ENCODE measurements at places on chromosomes 3 and 15.

GRCh38 chr3:195583831-195584542 is at the start of gene APOD:
TSS of gene APOD (minus strand) at chr3:195583940. CDS start at chr3:195579461, 4,479 bp downstream.
- DNase-seq, result no peak

DNA sequence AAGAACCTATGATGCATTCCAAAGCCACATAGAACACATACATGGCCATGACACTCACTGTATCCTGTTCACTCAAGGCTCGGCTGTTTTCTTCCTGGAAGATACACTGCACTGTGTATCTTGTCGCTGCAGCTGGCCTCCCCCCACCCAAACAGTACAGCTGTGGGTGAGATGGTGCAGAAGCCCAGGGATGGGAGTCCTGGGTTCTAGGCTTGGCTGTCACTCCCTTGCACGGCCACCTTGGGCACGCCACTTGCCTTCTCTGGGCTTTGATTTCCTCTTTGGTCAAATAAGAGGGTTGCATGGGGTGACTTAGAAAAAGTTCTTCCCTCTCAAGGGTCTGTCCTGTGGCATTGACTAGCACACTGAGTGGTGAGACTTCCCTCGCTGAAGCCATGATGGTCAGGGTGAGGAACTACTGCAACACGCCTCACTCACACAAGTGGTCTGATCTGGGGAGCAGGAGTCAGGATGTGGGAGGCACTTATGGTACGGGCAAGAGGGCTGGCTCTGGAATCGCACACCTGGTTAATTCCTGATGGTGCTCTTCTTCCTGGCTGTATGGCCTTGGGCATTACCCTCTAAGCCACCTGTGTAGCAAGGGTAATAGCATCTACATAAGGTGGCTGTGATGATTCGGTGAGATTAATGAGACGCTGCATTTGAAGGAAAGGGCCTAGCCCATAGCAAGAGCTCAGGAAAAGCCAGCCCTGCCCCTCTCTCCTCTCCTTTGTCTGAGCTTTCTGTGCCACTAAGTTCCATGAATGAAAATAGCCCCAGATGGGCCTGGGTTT is 44.0 kb downstream of the ANP32A start:
- no peak for DNase-seq

GRCh38 chr3:25781145-25781757 is 2.0 kb downstream of the NGLY1 start:
- no peak for DNase-seq

- peak; percentile 71 for DNase-seq
These were observed 32.6 kb downstream of the SEMA7A start for GRCh38 chr15:74400915-74401757.

DNA sequence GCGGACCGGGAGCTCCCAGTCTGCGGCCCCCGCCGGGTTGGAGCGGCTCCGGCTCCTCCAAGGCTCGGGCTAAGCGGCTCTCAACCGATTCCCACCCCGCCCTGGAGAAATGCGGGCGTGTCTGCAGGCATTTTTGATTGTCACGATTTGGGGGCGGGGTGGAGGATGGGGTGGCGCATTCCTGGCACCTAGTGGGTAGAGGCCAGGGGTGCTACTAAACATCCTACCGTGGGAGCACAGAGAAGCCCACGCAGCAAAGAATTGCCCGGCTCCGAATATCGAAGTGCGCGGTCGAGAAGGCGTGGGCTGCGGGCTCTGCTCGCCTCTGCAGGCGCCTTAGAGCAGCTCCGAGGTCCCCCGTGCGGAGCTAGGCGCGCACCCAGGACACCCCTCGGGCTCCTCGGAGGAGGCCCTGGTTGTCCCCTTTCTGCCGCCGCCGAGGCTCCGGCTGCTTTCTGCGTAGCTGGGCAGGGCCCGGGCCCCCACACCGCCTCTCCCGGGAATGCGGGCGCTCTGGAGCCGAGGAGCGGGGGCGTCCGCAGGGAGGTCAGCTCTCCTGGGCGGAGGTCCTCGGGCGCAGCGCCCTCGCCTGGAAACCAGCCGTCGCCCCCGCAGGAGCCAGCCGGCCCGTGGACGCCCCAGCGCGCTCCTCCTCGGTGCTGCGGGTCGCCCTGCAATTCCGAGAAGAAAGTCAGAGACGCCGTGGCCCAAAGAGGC is 16.5 kb upstream of the LAMP3 start:
- DNase-seq, result peak; percentile 74

DNA sequence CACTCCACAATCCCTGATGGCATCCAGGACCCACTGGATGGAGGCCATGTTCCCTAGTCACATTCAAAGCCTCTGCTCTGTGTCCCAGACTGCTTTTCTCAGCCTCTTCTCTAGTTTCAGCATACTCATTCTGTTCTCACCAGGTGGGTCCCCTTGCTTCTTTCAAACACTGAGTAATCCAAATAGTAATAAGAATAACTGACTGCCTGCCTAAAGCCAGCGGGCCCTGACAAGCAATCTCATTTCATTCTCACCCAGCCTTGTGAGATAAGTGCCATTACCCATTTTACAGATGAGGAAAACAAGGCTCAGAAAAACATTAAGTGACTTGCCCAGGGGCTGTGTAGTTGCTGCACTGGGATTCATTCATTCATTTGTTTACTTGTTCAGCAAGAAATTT is 25.4 kb downstream of the MAPKAPK3 start:
- DNase-seq, result no peak

DNA sequence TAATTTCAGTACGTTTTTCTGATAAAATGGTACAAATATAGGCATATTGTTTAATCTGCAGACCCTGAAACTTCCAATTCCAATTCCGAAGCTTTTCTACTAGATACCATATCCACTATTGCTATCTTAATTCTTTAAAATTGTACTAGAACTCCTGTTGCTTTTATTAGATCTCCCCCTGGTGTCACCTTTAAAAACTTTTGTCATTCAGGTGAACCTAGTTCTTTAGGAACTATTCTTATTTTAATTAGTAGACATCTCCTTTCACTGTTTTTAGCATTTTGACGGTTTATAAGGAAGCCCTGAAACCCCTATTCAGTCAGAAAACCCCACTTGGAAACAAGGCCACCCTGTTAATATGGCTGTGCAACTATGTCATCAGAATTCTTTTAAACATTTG is 22.3 kb downstream of the C2CD4B start:
- DNase-seq, result no peak

- no peak for DNase-seq
These were observed 41.8 kb upstream of the CCNL1 start for GRCh38 chr3:157201648-157202278.

GRCh38 chr3:154904328-154904727 is 175.8 kb upstream of the MME start:
- DNase-seq, result no peak

DNA sequence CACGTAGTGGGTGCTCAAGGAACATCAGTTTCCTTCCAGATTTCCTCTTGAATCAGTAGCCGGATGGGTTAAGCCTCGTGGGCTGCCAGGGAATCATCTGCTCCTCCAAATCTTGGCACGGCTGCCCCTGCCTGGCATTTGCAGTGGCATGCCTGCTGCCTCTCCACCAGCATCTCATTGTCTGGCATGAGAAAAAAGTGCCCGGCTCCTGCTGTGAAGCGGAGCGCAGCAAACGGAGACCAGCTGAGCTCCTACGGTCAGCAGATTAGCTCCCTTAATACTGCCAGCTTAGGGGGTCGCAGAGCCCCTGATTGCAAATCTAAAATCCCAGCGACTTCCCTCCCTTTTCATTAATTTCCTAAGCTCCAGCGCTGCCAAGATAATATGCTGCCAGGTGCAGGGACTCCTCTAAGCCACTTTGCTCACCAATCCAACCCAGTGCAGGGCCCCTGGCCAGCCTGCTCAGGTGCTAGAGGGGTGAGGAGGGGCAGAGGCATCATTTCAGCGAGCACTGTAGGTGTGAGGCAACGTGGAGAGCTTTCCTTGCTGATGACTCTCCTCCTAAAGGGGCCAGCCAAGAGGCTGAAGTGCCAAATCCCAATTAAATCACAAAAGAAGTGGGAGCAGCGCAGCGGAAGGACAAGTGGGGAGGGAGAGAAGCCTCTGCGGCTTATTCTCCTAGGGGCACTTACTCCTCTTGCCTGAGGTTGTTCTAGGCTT is 49.6 kb upstream of the ST8SIA2 start:
- DNase-seq, result no peak

DNA sequence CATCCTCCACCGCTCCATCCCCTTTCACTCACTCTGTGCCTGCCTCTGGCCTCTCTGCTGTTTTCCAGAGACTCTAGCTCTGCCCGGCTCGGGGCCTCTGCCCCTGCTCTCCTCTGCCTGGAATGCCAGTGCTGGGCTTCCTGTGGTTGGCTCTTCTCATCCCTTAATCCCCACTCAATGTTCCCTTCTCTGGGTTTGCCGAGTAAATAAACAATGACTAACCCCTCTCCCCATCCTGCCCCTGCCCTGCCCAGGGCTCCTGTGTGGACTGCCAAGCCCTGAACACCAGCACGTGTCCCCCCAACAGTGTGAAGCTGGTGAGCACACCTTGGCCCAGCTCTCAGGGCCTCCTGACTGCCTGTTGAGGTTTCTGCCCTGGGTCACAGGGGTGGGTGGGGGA is 12.2 kb downstream of the STAB1 start:
- no peak for DNase-seq

DNA sequence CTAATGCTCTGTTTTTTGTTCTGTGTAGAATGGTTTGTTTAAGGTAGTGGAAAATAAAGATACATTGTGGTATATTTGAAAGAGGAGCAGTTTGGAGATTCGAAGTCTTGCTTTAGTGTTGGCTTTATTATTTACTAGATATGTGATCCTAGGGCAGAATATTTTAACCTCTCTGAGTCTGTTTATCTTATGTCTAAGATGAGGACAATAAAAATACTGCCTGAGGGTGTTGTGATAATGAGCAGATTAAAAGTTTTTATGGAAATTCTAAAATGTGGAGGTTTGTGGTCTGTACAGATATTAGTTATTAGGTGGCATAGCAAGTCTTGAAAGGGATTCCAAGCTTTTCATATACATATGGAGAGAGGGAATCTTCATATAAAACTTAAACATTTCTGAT is 15.0 kb downstream of the TCF12 start:
- DNase-seq, result no peak

DNA sequence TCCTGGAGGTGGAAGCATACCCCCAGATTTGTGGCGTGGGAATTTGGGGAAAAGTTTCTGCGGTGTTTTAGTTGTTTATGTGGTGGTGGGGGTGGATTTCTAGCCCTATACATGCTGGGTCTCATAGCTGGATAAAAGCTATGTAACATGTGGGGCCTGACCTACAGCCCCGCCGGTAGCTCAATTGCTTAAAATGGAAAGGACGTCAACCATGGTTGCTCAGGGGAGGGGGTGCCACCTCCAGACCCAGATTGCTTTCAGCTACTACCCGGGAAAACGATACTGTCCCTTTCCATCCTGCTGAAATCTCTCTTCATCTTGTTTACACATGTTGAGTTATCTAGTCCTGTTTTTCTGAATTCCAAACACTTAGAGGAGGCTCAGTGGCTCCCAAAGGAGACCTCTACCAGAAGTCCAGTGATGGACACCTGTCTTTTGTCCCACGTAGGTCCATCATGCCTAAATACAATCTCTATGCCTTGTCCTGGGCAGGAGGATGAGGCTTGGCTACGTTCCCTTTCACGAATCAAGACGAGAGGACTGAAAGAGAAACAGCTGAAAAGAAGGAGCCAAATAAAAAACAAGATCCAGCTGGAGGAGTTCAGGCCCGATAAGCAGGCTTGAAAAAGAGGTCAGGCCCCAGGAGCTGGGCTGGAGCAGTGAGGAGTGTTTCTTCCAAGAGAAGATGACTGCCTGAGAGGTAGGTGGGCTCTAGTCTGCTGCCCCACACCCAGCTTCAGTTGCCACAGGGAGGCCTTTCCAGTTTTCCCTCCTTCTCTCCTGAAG is 72.1 kb upstream of the TPRG1 start:
- no peak for DNase-seq

GRCh38 chr3:105561876-105562275 is 195.2 kb downstream of the ALCAM start:
- no peak for DNase-seq

- DNase-seq, result no peak
These were observed 818.8 kb upstream of the LMCD1 start for GRCh38 chr3:7682822-7683229.

- DNase-seq, result no peak
These were observed 27.3 kb downstream of the DUSP7 start for GRCh38 chr3:52029053-52029452.

- no peak for DNase-seq
These were observed 61.1 kb downstream of the KCNMB2 start for GRCh38 chr3:178597371-178597770.

GRCh38 chr3:70400194-70400593 is 87.8 kb upstream of the MDFIC2 start:
- DNase-seq, result no peak

DNA sequence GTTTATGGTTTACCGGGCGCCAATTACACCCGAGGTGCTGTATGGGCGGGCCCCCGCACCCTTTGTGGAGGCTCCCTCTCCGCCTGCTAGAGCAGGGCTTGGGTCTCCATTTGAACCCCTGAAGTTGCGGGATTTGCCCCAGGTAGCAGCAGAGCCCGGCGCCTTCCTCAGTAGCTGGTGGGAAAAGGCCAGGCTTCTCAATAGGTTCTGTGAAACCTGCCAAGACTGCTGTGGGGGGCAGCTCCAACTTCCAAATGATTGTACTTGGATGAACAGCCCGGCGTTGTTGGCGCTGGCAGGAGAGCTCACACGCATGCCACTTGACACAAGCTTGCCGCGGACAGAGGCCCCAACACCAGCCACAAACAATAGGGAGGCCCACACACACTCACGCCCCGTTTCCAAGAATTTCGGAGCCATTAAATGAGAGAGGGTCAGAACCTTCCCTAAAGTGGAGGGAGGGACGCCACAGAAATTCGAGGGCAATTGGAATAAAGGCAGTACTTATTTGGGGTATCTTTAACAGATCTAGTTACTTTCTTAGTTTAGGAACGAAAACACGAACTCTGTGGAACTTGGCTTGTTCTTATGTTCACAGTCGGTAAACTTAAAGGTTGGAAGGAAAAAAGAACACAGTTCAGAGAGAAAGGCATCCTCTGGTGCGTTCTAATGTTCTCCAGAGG is 1.4 kb downstream of the EPHB3 start:
- DNase-seq, result no peak

DNA sequence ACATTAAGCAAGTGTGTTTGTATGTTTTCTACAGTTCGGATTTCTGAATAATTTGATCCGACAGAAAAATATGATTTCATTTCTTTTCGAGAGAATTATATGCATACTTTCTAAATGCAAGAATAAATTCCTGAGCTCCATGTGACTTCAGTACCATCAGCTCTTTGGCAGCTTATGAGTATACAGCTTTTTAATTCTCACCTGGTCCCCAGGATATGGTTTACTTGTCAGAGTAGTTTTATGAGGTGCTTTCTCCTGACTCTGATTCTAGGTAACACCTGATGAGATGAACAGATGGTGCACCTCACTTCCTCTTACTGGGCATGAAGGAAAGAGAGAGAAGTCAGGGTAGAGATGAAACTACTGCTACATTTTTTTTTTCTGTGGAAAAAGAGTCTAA is 3.1 kb downstream of the HGD start:
- no peak for DNase-seq

- DNase-seq, result no peak
These were observed 284.1 kb upstream of the NR2E3 start for GRCh38 chr15:71526060-71526820.

GRCh38 chr3:180329187-180329586 is 272.8 kb upstream of the TTC14 start:
- no peak for DNase-seq

DNA sequence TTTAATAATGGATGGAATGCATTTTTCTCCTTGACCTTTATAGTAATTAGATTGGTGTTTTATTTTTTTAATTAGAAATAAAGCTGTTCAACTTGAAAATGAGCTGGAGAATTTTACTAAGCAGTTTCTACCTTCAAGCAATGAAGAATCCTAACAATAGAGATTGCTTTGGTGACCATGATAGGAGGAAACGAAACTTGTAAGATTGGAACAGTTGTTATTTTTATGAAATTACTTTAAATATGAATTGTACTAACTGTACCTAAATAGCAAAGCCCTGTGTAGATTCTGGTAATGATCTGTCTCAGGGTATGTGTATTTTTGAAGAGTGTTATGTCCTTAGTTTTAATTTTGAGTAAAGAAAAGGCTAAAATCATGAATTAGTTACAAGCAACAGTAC is 44.4 kb downstream of the MFN1 start:
- no peak for DNase-seq
